ENCODE measurements at places on chromosomes 4 and X.

GRCh38 chr4:104500442-104500841 is 5.7 kb upstream of the CXXC4 start:
- no peak for DNase-seq

- DNase-seq: no peak
These were observed 67.3 kb upstream of the LHFPL1 start for GRCh38 chrX:112746812-112747595.

- DNase-seq: no peak
These were observed 40.7 kb downstream of the KLHL8 start for GRCh38 chr4:87179751-87180150.

- DNase-seq: no peak
These were observed 37.3 kb downstream of the ADRA2C start for GRCh38 chr4:3803475-3803847.

DNA sequence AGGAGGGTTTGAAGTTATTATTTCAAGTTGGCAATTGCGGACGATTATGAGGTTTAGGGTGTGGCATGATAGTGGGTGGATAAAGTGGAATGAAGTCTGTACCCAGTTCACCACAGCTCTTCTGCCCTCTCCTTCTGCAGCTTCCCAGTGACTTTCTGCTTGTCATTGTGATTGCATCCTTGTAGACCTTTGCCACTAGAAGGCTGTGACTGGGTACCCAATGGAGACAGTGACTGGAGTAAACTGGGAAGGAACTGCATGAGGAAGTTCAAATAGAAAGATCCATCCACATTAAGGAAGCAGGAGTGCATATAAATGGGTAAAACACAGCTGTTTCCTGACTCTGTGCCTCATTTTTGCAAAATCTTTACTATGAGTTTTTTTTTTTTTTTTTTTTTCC is 53.5 kb upstream of the SPANXN3 start:
- no peak for DNase-seq
